ENCODE measurements at places on chromosomes 11 and 22.

- DNase-seq: no peak
These were observed 261.6 kb upstream of the CADM1 start for GRCh38 chr11:115765803-115766239.

GRCh38 chr22:45082795-45083194 lies 73.0 kb upstream of the PHF21B start:
- no peak for DNase-seq

GRCh38 chr11:35237860-35238715 lies 99.1 kb downstream of the CD44 start:
- DNase-seq: no peak

DNA sequence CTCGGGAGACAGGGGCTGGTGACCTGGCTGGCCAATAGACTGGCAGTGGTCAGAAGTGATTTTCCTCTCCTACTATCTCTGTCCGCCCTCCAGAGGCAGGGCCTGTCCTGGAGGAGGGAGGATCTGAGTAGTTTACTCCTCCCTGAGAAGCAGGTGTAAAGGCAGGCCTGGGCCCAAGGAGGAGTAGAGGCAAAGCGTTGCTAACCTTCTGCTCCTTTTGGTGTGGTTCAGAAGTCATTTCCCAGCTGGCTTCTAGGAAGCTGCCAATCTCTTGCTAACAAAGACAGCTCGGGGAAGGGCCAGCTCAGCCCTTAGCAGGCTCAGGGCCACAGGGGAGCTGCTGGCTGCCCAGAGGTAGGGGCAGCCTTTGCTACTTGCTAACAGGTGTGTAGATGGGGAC lies 151.1 kb upstream of the NECTIN1 start:
- DNase-seq: no peak

GRCh38 chr11:111659201-111660115 lies 57.2 kb downstream of the SIK2 start:
- DNase-seq: no peak

DNA sequence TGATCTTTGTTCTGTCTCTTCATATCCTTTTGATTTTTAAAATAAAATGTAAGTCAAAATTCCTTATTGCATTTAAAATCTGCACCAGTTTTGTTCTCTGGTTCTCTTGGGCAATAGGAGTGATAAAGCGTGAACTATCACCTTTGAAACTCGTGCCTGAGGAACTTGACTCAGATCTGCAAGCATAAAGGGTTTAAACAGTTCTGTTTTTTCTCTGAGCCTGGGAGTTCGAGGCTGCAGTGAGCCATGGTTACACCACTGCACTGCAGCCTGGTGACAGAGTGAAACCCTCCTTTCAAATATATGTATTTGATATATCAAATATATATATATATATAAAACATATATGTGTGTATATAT lies 38.9 kb upstream of the CLMP start:
- DNase-seq: no peak

- no peak for DNase-seq
These were observed 1564.8 kb upstream of the TENM4 start for GRCh38 chr11:81005595-81005994.

DNA sequence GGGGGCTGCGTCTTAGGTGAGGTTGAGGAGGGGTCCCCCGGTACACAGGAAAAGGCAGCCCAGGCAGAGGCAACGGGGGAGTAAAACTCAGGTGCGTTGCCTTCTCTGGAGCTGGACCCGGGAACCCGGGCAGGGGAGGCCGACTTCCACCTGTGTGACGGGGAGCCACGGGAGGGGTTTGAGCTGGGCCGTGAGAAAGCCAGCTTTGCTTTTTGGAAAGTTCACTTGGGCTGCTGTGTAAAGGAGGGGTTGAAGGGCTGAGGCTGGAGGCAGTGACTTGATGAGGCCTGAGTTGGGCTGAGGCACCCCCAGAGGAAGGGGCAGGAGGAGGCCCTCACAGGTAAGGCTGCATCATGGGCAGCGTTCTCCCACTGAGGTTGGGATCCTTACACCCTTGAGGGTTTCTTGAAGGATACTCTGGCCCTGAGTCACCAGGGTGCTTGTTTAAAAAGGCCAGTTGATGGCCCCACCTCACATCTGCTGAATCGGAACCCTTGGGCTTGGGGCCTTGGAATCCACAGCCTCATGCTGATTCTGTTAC lies 47.2 kb downstream of the CHRDL2 start:
- DNase-seq: no peak

DNA sequence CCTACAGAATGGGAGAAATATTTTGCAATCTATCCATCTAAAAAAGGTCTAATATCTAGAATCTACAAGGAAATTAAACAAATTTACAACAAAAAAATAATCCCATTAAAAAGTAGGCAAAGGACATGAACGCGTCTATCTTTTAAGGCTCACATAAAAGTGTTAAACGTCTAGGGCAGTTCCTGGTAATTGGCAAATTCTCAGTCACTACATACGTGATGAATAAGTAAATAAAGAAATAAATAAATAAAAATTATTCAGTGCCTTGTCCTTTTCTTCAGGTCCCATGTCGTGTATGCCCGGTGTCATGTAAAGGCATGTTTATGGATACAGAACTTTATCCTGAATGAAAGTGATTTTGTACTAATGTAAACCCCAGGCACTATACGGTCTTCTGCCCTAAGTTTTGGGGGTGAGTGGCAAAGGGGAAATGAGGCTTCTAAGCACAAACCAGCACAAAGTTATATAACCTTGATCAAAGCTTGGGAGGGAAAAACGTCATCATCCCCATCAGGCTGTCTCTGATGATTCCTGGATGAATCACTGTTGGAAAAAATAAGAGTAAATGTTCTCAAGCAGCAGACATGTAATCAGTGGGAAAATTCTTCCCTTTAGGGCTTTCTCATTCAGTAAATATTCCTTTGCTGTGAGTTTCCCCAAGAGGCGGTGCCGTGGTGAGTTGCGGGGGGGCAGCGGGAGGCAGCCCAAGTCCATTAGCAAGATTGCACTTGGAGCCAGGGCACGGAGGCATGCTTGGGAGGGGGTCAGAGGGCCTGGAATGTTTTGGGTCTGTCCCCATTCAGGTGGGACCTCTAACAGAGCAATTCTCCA lies 30.4 kb upstream of the MICAL2 start:
- no peak for DNase-seq

DNA sequence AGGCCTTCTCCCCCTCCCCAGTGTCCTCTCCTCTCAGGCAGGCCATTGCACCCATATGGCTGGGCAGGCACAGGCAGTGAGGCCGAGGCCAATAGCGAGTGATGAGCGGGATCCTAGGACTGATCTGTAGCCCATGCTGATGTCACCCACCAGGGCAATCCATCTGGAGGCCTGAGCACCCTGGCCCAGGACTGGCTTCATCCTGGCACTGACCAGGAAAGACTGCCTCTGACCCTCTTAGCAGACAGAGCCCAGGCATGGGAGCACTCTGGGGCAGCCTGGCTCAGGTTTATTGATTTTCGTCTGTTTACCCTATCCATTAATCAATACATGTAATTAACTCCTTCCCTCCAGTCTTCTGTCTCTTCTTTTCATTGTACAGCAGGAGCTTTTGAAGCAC lies 5.1 kb upstream of the TIRAP start:
- DNase-seq: no peak

- peak; percentile 6 for DNase-seq
These were observed at the start of gene CFAP300 for GRCh38 chr11:102047305-102047924. TSS of gene CFAP300 (plus strand) at chr11:102047437. CDS start at chr11:102047471, 34 bp downstream.

- no peak for DNase-seq
These were observed 278.5 kb downstream of the CASP12 start for GRCh38 chr11:104619751-104620150.

DNA sequence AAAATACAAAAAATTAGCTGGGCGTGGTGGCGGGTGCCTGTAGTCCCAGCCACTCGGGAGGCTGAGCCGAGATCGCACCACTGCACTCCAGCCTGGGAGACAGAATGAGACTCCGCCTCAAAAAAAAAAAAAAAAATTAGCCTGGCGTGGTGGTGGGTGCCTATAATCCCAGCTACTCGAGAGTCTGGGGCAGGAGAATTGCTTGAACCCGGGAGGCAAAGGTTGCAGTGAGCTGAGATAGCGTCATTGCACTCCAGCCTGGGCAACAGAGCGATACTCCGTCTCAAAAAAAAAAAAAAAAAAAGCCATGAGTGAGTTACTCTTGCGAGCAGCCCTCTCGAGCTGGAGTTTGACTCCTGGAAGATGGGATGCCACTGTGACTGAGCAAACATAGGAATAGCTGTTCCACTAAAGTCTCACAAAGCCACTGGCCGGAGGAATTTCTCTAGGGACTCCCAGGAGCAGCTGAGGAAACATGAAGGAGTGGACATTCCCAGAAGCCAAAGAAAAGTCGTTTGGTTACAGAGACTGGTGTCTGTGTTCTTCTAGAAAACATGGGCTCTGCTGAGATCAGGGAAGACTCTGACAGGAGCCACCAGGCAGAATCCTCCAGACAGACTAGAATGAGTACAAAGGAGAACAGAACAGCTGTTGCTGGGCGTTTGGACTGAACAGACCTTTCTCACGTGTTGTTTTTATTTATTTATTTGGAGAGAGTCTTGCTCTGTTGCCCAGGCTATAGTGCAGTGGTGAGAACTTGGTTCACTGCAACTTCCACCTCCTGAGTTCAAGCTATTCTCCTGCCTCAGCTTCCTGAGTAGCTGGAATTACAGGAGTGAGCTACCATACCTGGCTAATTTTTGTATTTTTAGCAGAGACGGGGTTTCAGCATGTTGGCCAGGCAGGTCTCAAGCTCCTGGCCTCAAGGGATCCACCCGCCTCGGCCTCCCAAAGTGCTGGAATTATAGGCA lies 32.4 kb upstream of the MYH9 start:
- DNase-seq: no peak

GRCh38 chr11:80773919-80774318 lies 1333.1 kb upstream of the TENM4 start:
- no peak for DNase-seq

DNA sequence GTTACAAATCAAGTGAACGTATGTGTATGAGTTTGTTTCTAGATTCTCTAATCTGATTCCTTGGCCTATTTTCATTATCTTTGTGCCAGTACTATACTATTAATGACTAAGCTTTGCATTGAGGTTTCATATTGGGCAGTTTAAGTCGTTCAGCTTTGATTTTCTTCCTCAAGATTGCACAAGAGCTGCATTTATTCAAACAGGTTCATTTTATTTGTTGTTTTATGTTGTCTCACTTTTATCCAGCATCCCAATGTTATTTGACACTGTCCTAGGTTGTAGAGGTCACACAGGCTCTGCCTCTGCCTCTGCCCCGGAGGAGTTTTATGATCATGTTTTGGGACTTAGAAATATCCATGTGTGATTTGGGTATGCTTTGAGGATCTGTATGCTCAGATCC lies 79.8 kb downstream of the TEAD1 start:
- no peak for DNase-seq

DNA sequence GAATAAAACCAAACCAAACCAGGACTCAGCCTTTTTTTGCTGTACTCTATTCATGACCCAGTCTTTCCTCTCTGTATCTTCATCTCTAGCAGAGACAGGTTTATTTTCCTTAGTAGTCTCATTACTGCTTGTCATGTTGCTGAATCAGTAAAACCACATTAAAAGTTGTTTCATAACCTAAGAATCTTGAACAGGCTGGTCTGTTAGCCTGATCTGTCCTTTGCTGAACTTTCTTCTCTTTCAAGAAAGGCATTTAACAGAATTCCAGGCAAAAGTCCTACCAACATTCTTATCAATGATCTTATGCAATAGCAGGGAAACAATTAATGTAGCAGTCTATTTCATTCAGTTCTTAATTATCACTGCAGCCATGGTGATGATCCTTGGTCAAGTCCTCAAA lies 197.7 kb downstream of the CASP12 start:
- DNase-seq: no peak

- no peak for DNase-seq
These were observed 64.9 kb upstream of the BIRC3 start for GRCh38 chr11:102252339-102252891.

- no peak for DNase-seq
These were observed 39.1 kb downstream of the PITPNB start for GRCh38 chr22:27879923-27880322.

DNA sequence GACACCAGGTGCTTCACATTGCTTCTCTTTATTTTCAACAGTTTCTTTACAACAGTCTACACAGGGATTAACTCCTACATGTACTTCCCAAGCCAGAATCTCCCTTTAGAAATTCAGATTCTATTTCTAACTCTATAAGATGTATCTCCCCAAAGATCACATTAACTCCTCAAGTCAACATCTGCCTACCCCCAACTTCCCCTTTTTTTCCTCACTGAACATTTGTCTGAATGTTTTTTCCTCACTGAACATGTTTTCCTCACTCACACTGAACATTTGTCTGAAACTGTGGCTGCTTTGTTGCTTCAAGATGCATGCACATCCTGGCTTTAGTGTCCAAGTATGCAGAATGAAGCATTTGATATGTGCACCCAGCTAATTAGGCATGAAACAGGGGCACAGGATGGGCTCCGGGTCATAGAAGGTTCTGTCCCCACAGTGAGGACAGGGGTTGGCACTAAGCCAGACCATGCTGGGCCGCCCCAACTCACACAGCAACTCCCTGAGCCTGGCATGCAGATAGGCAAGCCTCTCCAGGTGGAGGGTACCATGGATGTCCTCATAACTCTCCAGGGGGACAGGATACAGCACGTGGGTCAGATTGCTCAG lies 11.3 kb downstream of the PRAME start:
- no peak for DNase-seq

DNA sequence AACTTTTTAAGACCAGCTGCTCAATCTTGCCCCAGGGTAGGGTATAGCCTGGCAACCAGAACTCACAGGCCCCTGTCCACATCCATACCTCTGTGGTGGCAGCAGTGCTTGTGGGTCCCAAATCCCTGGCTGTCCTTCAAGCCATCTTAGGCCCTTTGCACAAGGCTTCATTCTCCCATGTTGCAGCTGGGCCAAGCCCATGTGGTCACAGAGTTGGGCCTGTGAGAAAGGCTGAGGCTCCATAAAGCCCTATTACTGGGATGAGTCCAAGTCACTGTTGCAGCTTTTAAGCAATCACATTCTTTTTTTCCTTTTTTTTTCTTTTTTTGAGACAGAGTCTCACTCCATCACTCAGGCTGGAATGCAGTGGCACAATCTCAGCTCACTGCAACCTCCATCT lies 47.9 kb upstream of the SLC25A1 start:
- DNase-seq: no peak

DNA sequence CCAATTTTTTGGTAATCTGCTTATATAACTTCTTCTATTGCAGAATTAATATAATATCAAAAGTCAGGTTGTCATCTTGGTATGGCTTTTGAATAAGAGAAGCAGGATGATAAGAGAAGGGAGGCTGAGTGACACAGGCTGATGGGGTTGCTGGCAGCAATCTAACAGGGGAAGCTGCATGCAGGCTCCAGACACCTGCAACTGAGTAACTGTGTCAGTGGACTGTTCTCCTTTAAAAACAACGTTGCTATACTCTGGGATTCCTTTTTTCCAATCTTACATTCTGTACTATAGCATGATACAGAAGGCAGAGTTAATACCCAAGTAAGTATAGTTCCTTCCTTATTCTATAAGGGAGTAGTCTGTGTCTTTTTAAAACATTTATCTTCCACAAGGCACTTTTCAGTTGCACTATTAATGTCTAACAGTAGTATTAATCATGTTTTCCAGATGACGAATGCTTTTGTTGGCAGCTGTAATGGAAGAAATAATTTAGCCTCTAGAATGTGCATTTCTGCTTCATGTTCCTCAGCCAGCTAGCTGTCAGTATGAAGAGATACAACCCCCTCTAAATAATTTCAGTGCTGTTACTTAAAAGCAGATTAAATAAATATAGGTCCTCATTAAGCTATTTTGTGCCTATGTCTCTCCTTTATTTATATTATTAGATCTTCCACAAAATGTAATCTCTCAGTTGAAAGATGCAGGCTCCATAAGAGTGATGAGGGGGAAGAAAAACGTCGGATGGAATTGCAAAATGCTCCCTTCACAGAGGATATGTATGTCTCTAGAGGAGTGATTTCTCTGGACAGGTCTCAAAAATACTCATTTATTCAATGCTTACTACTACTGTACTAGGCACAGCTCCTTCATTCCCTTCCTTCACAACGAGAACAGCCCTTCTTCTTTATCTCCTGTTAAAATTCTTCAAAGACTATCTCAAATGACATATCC lies 50.8 kb downstream of the ATG16L2 start:
- no peak for DNase-seq
